Stimulated activated CD4-positive, alpha-beta T cell treated with anti-CD3 and anti-CD28 coated beads, Interleukin-1b, Interleukin-23, amount 100 ng/mL, for 1 hour (primary cell): ENCODE measurements at places on chromosomes 11 and 22.

DNA sequence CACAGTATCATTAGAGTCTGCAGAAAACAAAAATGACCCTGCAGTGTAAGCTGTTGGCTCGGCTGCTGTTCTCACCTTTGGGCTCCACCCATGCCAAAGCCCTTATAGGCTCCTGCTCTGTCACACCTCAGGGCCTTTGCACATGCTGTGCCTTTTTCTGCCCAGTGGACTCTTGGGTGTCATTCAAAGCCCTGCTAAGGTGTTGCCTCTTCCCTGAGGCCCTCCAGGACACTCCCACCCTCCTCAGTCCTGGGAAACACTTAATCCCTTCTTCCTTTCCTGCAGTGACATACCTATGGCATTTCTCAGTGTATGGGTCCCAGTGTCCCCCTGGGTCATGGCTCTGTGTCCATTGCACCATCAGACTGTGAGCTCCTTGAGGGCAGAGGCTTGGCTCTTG lies 29.1 kb upstream of the CACNG2 start:
- DNase-seq, result no peak

GRCh38 chr11:93735627-93736026 lies 5.7 kb downstream of the TAF1D start:
- no peak for DNase-seq

- DNase-seq, result peak; percentile 58
Observed at GRCh38 chr11:3341298-3341697, 37.6 kb downstream of the ZNF195 start.

DNA sequence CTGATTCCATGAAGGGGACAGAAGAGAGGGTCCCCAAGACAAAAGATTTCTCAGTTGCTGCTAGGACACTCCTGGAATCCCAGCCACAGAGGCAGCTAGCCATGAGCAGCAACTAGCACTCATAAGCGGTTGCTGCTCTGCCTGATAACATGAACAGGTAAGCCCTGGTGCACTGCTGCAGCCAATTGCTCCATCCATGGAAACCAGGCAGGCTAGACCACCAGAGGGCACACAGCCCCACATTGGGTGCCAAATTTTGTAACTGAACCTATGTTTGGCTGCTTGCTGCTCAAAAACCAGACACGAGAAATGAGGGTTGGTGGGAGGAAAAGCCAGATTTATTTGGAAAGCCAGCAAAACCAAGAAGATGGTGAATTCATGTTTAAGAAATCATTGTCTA lies 21.9 kb upstream of the QSER1 start:
- DNase-seq, result no peak

- DNase-seq, result no peak
Observed at GRCh38 chr22:27011133-27011532, 353.7 kb downstream of the MIAT start.

DNA sequence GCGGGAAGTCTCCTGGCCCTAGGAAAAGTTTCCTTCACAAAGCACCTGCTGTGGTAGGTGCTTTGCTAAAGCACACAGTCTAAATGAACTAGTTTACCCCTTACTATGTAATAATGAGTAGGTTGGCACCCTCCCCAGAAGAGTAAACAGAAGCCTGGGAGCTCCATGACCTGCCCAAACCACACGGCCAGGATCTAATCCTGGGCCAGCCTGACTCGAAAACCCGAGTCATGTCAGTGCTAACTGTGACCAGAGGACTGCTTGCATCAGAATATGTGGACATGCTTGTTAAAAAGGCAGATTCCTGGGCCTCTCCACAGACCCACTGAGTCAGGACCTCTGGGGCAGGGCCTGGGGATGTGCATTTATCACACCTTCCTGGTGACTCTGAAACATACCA lies 67.7 kb downstream of the PANX1 start:
- no peak for DNase-seq

DNA sequence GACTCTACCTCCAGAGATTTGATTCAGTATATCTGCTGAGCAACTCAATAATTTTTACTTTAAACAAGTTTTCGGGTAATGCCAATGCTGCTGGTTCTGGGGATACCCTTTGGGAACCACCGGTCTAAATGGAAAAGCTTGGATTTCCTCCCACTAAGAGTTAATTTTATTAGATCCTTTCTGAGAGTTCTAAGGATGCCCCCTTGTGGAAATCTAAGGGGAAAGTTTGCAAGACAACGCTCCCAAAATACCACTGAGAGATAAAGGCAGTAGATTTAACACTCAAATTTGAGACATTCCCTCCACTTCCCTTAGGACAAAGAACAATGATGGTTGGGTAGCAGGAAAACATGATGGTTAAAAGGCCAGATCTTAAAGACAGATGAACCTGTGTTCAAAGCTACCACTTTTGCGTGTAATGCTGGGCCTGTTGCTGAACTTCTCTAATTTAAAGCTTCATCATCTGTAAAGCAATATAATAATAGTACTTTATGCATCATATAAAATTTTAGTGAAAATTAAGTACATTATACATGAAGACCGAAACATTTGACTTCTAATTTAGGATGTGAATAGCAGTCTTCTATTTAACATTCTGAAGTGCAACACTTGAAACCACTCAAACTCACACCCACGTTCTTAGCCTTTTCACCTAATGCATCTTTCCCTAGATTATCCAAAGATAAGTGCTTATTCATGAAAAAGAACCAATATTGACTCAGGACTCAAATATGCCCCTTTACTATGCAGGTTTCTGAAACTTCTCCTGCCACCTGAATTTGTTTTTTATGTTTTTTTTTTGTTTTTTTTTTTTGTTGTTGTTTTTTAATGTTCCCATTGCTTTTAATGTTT lies 110.1 kb upstream of the LUZP2 start:
- no peak for DNase-seq

DNA sequence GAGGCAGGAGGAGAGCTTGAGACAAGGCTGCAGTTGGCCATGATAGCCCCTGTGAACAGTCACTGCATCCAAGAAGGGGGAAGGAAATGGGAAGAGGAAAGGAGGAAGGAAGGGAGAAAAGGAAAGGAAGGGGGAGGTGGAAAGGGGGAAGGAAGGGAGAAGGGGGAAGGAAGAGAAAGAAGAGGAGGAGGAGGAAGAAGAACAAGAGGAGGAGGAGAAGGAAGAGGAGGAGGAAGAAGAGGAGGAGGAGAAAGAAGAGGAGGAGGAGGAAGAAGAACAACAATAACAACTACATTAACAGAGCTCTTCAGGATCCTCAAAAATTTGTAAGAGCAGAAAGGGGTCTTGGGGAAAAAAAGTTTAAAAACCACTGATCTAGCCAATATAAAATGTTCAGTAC lies 5.2 kb downstream of the RAB6A start:
- no peak for DNase-seq

- DNase-seq, result no peak
Observed at GRCh38 chr11:92663539-92663938, 305.9 kb upstream of the MTNR1B start.

GRCh38 chr22:36192542-36192941 lies 9.1 kb downstream of the APOL4 start:
- no peak for DNase-seq

DNA sequence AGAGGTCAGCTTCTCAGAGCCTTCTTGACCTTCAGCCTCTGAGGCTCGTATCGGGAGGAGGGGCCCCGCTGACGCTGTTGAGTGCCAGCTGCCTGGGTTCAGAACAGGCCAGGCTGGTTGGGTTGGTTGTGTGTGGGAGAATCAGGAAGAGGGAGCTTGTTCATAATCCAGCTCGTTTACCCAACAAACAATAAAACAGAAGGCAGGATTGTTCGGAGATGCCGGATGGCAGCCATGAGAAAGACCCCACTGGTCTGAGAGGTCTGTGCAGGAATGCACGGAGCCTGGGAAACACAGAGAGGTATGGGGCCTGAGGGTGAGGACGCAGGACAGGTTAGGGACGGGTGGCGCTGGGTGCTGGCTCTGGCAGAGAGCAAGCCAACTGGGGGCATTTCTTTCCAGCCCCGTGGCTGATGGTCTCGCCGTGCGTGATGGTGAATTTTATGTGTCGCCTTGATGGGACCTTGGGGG lies 31.6 kb upstream of the SHANK2 start:
- no peak for DNase-seq

DNA sequence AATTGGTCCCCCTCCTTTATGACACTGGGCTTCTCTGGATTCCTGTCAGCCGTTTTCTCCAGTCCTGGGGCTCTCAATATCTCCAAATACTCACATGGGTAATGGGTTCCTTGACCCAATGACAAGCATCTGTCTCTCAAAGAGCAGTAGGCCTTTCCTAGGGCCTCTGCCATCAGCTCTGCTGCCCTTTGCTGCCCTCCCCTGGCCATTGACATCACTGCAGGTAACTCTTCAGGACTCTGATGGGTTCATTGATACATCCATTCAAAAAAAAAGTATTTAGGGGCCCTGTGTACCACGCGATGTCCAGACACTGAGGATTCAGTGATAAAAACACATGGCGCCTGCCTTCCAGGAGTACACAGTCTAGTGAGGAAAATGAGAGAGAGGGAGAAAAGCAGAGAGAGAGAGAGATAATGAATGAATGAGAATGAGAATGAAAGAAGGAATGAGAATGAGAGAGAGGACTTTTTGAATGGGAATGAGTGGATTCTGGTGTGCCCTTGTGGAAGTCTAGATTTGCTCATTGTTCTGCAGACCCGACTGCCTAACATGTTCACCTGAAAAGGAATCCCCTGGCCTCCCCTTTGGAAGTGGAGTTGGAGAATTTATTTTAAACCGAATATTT lies 42.6 kb upstream of the OLFML1 start:
- peak; percentile 29 for DNase-seq

- no peak for DNase-seq
Observed at GRCh38 chr11:129933891-129934290, 38.5 kb upstream of the NFRKB start.

- DNase-seq, result no peak
Observed at GRCh38 chr22:20109411-20110358, 6.2 kb upstream of the RANBP1 start.

- DNase-seq, result no peak
Observed at GRCh38 chr11:119370486-119371046, 10.9 kb downstream of the USP2 start.

DNA sequence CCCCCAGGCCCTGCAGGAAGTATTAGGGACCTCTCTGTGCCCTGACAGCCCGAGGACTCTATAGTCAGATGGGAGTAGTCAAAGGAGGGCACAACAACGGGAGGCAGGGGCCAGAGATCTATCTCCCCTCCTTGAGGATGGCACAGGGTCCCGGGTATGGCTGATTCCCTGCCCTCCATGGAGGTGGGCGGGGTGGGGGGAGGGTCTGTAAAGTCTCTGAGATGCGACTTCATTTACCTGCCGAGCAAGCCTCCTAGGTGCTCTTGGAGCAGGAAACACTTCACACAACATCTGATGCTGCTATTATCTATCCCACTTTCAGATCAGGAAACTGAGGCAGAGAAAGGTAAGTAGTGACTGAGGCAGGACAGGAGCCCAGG lies 769 bp upstream of the CDC42EP1 start:
- DNase-seq, result no peak

DNA sequence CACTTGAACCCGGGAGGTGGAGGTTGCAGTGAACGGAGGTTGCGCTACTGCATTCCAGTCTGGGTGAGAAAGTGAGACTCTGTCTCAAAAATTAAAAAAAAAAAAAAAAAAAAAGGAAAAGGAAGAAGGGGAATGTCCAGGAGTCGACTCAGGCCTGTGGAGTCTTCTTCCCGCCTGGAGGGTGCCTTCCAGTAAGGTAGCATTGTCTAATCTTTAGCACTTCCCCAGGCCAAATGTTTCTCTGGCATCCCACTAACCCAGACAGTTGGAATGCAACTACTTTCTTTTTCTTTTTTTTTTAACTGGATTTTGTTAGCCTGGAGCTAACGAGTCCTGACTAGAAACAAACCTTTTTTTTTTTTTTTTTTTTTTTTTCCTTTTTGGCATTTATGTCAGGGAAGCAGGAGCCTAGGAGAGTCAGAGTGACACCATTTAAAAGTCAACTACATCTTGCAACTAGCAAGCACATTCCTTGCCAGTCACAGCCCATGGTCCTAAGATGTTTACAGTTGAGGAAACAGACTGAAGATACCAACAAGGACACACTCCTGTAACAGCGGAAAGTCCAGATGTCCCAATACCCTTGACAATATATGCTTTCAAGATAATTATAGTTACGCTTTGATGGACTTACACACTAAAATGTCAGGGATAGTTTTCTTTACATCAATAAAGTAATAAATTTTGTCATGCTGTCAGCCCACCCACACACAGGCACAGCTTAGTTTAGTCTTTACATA lies 10.6 kb downstream of the PLET1 start:
- DNase-seq, result no peak

- DNase-seq, result no peak
Observed at GRCh38 chr22:45499746-45500145, 2.9 kb upstream of the FBLN1 start.

GRCh38 chr11:82734120-82734479 lies 436 bp upstream of the FAM181B start:
- no peak for DNase-seq

- no peak for DNase-seq
Observed at GRCh38 chr11:77381729-77382665, 80.5 kb upstream of the GDPD4 start.

DNA sequence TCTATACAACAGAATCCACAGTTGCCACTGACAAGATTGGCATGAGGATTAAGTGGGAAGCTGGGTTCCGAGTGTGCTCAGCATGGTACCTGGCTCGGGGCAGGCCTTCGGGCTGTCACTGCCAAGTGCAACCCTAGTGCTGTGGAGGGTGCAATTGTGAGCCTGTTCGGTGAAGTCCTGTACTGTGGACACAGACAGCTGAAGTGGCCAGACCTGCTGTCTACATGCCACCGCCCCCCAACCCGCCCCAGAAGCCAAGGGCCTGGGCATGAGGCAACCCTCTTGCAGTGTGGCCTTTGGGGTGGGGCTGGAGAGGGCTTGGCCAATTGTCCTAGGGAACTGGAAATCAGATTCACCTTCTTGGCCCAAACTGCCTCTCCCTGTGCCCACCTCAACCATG lies 15.6 kb upstream of the SHISAL1 start:
- no peak for DNase-seq

- DNase-seq, result no peak
Observed at GRCh38 chr11:102234779-102235439, 82.4 kb upstream of the BIRC3 start.

DNA sequence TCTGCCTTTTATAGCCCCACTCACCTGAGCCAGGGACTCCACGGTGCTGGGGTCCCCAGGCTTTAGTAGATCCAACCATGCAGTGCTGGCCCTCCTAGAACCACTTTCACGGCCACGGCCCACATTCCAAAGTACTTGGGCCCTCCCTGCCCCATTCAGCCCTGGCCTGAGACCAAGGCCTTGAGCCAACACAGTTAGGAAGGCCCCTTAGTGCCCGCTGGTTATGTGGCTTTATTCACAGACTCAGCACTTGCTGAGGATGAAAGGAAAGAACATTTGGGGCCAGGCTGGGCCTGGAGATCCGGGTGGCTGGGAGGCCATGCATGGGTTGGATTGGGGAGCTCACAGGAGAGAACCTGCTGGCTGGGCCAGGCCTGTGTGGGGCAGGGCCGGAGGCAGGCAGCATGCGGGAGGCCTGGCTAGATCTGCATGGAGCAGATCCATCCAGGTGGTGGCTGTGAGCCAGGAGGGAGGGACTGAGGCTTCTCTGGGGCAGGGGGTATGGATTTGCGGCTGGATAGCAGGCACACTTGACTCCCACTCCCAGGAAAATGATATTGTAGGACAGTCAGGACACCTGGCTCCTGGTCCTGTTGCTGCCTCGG lies 12.6 kb downstream of the CHRM1 start:
- no peak for DNase-seq
